ENCODE measurements at places on chromosomes 4 and X.

DNA sequence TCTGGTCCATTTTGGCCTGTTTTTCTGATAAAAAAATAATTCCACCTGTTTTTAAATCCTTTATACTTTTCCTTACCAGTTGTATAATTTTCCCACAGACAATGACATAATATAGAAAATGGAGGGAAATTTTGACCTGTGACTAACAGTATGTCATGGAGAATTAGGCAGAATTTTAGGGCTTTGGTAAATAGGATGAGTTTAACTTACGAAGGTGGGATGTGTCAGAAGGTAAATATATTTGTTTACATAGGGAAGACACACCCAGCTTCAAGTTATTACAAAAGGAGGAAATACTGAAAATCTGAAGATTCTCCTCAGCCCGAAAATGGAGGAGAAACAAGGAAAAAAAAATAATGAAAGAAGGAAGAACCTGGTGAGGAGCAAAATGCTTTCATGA, 64.6 kb upstream of the PPP3CA start:
- DNase-seq, result no peak

- DNase-seq, result no peak
Observed at GRCh38 chrX:20666331-20666730, 399.6 kb upstream of the RPS6KA3 start.

GRCh38 chr4:304969-305680, at the start of gene ZNF732:
Gene ZNF732, minus strand, starts transcription at chr4:305474. Its CDS starts 164 bp downstream, at chr4:305310.
- no peak for DNase-seq

GRCh38 chr4:26021417-26022345, 107.7 kb downstream of the SMIM20 start:
- DNase-seq, result no peak

DNA sequence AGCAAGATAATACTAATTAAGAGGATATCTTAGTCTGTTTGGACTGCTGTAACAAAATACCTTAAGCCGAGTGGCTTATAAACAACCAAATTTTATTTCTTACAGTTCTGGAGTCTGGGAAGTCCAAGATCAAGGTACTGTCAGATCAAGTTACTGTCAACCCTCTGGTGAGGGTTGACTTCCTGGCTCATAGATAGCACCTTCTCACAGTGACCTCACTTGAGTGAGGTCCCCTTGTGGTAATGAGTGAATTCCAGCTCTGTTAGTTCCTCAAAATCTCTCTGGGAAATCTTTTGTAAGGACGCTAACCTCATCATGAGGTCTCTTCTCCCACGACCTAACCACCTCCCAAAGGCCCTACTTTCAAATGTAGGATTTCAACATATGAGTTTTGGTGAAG, 36.9 kb upstream of the ADGRA3 start:
- no peak for DNase-seq

GRCh38 chrX:150355913-150356312, 7.2 kb upstream of the MAMLD1 start:
- no peak for DNase-seq

GRCh38 chr4:95591278-95591677, 42.5 kb upstream of the UNC5C start:
- no peak for DNase-seq

DNA sequence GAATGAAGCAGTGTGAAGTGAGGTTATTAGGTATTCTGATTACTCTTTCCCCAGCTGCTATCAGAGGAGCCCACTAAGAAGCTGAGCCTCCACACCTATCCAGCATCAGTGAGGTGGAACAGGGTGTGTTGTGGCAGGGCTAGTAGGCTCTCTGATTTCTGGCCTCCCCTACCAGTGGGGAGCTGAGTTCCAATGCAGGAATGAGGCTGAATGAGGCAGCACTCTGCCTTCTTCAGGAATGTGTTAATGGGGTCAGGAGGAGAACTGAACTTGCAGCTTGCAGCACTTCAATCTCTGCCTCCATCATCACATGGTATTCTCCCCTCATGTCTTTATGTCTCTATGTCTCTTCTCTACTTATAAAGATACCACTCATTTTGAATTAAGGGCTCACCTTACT, 26.9 kb downstream of the SOX3 start:
- DNase-seq, result no peak

DNA sequence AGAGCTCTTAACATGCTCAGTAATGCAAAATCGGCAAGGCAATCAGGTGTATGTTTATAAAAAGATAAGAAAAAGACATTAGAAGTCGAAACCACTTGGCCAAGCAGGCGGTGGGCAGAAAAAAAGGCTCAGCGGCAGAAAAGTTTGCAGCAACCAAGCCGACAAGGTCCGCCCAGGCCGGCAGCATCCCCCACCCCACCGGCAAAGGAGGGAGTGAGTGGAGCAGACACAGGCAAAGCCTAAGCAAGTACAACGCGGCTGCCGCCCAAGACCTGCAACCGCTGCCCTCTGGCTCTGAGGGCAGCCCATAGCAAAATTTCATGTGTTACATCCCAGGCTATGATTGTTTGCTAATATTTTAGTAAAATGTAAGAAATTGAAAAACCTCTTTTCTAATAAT, 125.4 kb upstream of the ZCCHC13 start:
- no peak for DNase-seq

DNA sequence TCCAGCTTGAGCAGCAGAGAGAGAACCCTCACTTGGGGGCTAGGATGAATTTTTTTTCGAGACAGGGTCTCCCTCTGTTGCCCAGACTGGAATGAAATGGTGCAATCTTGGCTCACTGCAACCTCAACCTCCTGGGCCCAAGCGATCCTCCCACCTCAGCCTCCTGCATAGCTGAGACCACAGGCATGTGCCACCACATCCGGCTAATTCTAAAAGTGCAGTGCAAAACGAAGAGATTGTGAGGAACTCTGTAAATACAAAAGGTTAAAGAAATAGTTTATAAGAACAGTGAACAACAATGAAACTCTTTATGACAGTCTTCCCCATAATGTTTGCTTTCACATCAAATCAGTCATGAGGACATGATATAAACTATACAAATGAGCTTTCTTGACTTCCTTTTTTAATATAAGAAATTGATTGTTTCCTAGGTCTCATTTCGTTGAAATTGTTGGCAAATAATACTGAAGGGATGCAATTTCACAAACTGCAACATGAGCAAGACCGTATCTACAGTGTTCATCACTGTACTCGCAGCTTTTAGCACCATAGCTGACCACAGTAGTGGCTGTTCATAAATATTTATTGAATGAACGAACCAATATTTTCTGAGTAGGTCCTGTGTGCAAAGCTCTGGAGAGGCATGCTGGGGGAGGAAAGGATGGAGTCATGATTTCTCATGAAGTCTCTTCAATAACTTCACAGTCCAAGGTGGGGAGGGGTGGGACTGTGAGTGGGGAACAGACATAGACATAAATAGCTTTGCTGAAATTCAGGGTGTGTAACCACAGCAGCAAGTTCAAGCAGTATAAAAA, 116.1 kb downstream of the SHROOM3 start:
- DNase-seq, result no peak

GRCh38 chr4:60709061-60709460, 491.1 kb upstream of the ADGRL3 start:
- DNase-seq, result no peak

- no peak for DNase-seq
Observed at GRCh38 chr4:110198049-110198434, 373 bp downstream of the ELOVL6 start.

DNA sequence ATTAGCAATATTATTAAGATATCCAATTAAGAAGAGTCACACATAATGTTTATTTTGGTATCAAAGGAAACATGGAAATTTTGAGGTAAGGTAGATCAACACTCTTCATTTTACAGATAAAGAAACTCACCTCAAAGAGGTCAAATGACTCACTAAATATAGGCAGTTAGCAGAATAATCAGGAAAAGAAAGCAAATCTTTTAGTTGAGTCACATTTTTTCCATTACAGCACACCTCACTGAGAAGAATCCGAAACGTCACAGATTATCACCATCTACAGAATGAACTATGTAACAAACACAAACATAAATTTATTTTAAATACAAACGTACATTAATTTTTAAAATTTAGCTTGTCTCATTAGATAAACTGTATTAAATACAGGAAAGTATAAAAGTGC, 70.1 kb downstream of the TMEM47 start:
- DNase-seq, result no peak

DNA sequence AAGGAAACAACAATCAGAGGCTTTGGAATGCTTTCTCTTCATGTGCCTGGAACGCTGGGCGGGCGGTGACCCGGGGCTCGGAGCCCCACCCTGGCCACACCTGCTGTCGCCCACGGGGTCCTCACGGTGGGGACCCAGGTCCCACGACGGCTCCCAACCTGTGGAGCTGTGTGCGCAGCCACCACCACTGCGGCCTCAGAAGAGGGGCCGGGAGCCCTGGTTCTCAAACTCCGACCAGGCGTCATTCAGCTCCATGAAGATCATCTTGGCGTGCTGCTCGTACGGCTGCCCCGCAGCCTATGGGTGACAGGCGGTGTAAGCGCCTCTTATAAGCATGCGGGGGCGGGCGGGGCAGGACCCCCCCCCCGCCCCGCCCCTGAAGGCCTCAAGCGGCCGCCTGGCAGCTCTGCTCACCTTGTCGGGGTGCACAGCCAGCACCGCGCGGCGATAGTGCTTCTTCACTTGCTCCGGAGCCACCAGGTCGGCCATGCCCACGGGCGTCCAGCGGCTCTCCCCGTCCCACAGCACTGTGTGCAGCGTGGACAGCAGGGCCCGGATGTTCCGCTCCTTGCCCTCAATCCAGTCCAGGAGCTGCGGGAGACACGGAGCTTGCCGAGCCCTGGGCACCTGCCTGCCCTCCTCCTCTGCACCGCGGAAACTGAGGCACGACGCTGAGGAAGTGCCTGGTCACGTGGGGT, 23.7 kb upstream of the CPLX1 start:
- no peak for DNase-seq

DNA sequence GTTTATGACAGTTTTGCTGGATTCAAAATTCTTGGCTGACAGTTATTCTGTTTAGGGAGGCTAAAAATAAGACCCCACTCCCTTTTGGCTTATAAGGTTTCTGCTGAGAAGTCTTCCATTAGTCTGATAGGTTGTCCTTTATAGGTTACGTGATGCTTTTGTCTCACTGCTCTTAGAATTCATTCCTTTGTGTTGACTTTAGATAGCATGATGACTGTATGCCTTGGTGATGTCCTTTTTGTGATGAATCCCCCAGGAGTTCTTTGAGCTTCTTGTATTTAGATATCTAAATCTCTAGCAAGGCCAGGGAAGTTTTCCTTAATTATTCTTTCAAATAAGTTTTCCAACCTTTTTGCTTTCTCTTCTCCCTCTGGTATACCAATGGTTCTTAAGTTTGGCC, 36.4 kb downstream of the DCLK2 start:
- no peak for DNase-seq

- DNase-seq, result no peak
Observed at GRCh38 chr4:40702800-40703151, 47.0 kb upstream of the NSUN7 start.
